Cerebellar nuclear complex (tissue), 1 donor: ENCODE measurements at places on chromosomes 6 and 20.

DNA sequence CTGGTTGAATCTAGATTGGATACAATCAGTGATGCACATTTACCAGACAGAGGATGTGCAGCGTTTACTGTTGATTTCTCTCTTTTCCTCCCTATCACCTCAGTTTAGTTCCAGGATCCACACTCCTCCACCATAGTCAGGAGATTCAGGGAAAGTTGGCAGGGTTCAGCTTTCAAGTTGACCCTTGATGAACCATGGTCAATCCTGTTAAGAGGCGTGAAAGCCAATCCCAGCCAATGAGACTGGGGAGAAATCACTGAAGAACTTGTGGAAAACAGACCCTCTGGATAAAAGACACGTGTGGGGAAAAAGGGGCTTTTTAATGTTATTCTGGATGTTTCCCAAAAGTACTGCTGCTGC, 19.2 kb upstream of the SCP2D1 start:
- no peak for DNase-seq

GRCh38 chr6:43268355-43268700, 25.0 kb downstream of the TTBK1 start:
- DNase-seq, result no peak

- DNase-seq, result no peak
These were observed 8.9 kb downstream of the RWDD1 start for GRCh38 chr6:116580198-116580597.

GRCh38 chr6:158150701-158151100, 17.4 kb downstream of the SERAC1 start:
- DNase-seq, result no peak

GRCh38 chr6:11654876-11655275, 117.3 kb downstream of the TMEM170B start:
- no peak for DNase-seq
